HT1080 (cell line): ENCODE measurements at places on chromosomes 3 and 15.

- DNase-seq = no peak
Measured at GRCh38 chr3:181363231-181363630, 348.5 kb upstream of the SOX2 start.

- no peak for DNase-seq
Measured at GRCh38 chr3:12766541-12766940, 7.5 kb upstream of the TMEM40 start.

DNA sequence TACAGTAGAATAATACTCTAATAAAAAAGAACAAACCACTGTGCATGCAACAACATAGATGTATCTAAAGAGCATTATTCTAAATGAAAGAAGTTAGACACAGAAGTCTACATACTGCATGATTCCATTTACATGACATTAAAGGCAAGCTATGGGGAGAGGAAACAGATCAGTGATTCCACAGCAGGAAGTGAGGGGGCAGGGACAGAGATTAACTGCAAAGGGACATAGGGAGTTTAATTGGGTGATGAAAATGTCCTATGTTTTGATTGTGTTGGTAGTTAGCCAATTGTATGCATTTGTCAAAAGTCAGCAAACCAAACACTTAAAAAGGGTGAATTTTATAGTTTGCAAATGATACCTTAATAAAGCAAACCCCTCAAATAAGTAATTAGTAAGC is 13.8 kb downstream of the CRYGS start:
- DNase-seq = no peak

DNA sequence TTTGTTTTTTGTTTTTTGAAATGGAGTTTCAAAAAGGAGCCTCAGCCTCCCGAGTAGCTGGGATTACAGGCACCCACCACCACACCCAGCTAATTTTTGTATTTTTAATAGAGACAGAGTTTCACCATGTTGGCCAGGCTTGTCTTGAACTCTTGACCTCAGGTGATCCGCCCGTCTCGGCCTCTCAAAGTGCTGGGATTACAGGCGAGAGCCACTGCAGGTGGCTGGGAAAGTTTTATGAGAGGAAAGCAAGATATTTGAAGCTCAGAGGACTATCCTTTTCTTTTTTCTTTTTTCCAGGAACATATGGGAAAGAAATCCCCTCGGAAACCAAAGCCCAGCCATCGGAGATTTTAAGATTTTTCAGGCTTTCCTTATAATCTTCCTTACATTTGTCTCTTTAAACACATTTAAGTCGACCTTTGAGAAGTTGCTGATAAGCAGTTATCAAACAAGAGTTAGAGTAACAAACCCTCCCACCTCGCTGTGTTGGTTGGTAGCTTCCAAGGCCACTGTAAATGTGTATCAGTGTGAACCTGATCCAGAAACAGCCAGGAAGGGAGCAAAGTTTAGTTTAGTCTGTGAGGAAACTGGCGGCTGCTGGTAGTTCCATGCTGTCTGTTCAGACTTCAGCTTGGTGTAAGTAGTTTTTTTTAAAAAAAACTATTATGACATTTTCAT is 34.5 kb upstream of the MAP3K13 start:
- DNase-seq = no peak

DNA sequence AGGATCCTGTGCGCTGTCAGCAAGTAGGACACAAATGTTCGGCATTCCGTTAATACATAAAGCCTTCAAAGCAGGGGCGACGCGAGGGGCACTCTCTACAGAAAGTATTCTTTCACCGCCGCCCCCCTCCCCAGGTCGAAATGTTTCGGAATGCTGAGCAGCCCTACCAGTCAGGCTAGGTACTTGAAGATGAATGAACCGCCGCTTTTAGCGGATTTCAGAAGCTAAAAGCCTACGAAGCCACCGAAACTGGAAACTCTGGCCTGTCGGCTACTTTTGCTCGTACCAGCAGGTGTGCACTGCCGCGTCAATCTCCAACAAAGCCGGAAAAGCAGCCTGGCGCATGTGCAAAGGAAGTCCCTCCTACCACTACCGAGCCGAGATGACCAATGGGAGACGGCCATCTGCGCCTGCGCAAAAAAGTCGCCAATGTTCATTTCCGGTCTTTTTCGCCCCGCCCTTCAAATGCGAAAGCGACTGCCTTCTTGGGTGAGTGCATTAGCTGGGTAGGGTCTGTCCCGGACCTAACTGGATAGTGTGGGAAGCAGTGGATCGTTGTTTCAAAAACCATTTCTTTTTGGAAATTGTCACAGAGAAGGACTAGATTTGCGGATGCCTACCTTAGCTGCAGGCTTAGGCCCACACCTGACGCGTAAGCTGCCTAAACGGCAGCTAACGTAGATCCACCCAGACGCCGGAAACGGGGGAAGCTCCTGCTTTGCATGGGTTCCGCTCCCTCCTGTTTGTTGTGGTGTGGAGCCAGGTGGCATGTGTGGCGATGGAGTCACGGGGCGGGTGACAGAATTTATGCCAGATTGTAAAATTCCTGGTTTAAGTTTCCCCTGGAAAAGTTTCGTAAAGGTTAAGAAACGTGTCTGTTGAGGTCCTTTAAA is at the start of gene WDR5B:
TSS of gene WDR5B (minus strand) at position 301 of the 893 bp plus-strand sequence. CDS start 534 bp downstream, outside the sequence.
- DNase-seq = peak; percentile 99

GRCh38 chr15:37425541-37425940 is 325.2 kb upstream of the MEIS2 start:
- DNase-seq = peak; percentile 45

GRCh38 chr3:127987309-127987995 is 64.8 kb upstream of the SEC61A1 start:
- DNase-seq = no peak

DNA sequence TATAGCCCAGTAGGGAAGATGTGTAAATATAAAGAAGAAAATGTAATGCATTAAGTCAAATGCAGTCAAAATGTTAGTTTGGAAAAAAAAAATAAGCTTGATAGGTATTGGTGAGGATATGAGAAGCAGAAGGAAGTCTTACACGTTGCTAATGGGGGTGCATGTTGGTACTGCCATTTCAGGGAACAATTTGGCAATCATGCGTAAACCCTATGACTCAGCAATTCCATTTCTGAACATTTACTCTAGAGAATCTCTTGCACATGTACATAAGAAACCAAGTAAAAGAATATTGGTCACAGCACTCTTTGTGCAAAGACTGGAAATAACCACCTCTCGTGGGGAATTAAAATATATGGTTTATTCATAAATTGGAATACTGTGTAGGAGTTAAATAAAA is 35.5 kb upstream of the TIMP4 start:
- DNase-seq = peak; percentile 79

DNA sequence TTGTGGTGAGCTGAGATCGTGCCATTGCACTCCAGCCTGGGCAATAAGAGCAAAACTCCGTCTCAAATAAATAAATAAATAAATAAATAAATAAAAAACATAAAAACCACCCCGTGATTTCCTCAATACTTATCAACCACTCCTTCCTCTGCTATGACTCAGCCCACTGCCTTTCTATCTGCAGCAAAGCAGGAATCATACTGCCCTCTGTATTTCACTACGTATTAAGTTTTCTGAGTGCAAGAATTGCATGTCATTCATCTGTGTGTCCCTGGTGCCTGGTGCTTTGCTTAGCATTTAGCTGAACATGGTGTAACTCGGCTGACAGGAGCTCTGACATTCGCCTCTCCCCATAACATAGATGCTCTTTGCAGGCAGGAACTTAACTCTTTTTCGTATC is 7.1 kb downstream of the LSG1 start:
- no peak for DNase-seq

DNA sequence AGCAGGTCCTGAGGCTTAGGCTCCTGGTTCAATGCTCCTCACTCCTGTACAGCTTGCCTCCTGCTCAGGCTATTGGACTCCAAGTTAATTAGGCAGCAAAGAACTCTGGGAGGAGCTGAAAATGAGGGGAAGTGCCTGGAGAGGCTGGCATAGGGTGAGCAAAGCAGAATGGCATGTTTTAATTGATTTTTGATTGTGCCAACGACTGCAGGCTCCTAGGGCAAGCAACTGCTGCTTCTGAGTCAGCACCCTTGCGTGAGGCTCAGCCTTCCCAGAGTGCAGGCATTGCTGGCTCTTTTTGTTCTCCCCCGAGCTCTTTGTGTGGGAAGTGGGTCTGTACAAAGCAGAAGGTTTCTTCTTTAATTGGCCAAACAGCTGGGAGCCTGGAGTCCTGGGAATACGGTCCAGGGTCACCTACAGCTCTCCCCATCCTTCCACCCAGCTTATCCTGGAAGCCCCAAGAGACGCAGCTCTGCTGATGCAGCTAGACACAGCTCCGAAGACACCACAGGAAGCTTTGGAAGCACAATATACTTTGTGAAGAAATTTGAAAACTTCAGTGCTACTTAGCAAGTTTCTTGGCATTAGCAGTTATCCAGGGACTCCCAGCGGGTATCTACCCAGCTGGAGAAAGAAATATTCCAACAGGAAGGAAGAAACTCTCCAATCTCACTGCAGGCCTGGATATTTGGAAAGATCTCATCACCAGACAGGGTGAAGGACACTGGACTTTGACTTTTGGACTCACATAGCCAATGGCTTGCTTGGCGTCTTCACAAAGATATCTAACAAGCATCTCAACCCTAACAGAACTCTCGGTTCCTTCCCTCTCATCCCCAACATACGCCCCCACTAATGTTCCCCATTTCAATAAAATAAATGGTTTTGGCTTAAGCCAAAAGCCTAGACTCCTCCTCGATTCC is 76.8 kb downstream of the BDH1 start:
- DNase-seq = peak; percentile 84

DNA sequence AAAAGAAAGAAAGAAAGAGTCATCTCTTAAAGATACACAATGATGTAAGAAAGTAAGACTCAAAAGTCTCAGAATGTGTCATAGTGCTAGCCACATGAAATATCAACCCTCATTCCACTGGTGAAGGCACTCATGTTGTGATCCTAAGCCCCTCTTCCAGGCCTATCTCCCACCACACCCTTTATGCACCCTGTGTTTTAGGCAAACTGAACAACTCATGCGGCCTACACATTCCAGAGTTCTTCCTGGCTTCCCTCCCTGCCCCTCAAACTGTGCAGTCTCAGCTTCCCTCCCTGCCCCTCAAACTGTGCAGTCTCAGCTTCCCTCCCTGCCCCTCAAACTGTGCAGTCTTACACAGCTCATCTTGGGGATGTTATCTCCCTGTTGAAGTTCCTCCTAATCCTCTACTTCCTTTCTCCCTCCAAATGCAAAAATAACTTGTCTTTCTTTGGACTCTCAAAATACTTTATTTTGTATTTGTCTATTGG is 69.0 kb upstream of the FNDC3B start:
- peak; percentile 46 for DNase-seq

GRCh38 chr15:82298520-82298919 is 35.9 kb downstream of the SAXO2 start:
- no peak for DNase-seq

GRCh38 chr3:98433764-98434163 is 29.2 kb upstream of the OR5K1 start:
- no peak for DNase-seq

GRCh38 chr3:192106543-192106942 is 620.8 kb downstream of the FGF12 start:
- no peak for DNase-seq

DNA sequence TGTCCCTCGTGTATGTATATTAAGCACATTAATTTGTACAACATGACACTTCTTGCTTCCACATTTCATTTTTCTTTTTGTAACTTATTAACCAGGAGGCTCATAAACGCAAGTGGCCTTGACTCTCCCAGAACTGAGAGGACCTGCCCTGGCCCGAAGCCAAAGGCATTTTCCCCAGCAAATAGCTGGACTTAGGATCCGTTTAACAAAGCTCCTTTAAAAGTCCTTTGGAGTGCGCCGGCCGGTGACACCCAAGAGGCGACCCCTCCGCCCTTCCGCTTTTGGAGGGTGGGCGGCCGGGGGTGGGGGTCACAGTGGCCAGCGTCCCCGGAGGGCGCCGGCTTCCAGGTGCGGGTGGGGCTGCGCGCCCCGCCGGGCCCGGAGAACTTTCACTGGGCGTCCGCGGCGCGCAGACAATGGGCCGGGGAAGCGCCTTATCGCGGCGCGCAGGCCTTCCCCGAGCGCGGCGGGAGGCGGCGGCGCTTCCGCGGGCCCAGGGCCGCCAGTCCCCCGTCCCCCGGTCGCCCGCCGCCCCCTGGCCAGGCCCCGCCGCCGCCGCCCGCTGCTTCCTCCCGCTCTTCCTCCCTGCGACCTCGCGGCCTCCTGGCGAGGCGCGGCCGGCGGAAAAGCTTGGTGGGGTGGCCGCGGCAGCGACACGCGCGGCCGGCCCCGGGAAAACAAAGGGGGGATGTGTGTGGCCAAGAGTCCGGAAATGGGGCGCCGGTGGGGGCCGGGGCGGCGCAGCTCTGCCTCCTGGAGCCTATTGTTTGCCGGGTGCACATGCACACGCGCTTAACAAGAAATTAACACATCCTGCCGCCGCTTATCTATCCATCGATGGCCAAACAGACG is 613.4 kb downstream of the MCTP2 start:
- no peak for DNase-seq

- DNase-seq = no peak
Measured at GRCh38 chr3:56443372-56443771, 24.9 kb downstream of the ERC2 start.

DNA sequence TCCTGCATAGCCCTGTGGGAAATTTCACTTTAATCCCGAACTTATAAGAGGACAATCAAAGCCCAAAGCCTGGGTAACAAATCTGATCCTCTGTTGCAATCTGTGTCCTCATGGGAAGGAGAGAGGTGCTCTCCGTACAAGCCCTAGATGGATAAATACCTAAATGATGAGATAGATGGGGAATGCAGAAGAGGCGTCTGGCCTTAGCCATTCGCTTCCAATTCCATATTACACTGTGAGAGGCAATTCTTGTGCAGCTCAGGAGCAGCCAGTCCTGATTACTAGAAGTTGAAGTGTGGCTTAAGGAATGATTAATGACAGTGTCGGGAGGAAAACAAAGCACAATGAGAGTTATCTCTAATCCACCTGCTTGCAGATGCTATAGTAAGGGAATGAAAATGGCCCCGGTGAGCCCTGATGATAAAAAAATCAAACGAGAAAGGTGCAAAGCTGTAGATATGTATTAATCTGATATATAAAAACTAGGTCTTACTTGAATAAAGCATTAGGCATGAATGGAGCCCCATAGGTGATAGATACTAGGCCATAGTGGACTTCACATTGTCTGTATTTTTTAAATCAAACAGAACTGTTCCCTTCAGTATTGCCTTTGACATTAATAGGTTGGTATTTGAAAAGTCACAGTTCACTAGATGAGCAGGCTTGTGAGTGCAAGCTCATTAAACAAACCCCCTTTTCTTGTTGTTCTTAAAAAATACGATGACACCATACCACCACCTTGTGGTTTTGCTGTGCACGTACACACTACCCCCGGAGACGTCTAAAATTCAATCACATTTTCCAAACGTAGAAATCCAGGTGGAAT is 54.2 kb upstream of the TMCO5A start:
- peak; percentile 46 for DNase-seq

DNA sequence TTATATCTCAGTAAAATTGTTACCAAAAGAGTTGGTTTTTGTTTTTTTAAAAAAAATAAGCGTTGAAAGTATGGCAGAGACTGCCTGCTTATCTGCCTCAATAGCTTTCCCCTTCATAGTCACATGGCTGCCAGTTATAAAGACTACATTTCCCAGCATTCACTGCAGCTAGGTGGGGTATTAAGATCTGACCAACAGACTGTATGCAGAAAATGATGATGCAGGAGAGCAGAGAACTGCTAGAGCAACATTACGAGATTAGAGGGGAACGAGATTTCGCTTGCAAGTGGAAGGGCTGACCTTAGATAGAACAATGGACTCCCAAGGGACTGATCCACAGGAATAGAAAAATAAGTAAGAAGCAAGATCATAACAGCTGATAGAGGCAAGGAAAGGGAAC is 14.3 kb downstream of the RHOA start:
- DNase-seq = no peak

GRCh38 chr3:81816473-81817250 is 55.2 kb upstream of the GBE1 start:
- DNase-seq = peak; percentile 2

GRCh38 chr3:184764191-184764590 is 47.8 kb upstream of the VPS8 start:
- DNase-seq = no peak

- peak; percentile 40 for DNase-seq
Measured at GRCh38 chr3:55434789-55435188, 52.3 kb downstream of the WNT5A start.
